LHCN-M2 (cell line): ENCODE measurements at places on chromosomes 2 and 18. TPM values are rescaled to one million over a fixed set of nuclear protein-coding genes. Genes with fewer than 3 reads are reported as not detected.

- peak; percentile 61 for DNase-seq
These were observed 201.1 kb upstream of the FBXO11 start for GRCh38 chr2:48107326-48107925.

LYPD6 gene
- 14.0 and 16.6 TPM in 2 replicates for total RNA-seq

DNA sequence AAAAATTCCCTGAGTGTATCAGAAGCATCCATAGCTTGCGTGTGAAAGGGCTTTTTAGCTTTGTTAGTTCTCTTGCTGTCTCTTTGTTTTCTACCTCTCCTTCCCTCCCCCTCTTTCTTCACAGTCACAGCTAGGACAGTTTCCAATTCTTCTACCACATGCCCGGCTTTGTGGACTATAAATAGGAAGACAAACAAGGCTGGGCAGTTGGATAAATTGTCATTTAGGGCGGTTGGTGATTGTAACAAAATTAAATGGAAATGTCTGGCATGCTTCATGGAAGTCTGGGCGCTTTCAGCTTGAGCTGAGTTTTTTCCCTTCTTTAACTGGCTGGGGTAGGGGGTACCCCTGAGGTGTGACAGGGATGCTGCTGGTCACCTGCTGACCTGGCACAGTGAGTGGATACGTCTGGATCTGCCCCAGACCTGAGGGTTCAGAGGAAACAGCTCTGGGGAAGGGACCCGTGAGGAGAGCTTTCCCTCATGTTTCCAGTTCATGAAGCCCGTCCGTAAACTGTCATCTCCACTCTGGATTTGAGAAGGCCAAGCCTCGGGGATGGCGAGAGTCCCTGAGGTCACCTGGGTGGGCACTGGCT, 29.0 kb upstream of the GIGYF2 start:
- no peak for DNase-seq

TCF23 gene
- total RNA-seq: not detected in 2 replicates

SLC11A1 gene
- total RNA-seq: 0.11 and 0.13 TPM in 2 replicates

GRCh38 chr2:225270861-225271260, 128.6 kb upstream of the NYAP2 start:
- peak; percentile 70 for DNase-seq

TDRD15 gene
- not detected in 2 replicates for total RNA-seq

USP14 gene
- total RNA-seq: 16.9 and 27.9 TPM in 2 replicates

- DNase-seq: no peak
These were observed 84.2 kb downstream of the SLC4A10 start for GRCh38 chr2:161708350-161708975.

DNA sequence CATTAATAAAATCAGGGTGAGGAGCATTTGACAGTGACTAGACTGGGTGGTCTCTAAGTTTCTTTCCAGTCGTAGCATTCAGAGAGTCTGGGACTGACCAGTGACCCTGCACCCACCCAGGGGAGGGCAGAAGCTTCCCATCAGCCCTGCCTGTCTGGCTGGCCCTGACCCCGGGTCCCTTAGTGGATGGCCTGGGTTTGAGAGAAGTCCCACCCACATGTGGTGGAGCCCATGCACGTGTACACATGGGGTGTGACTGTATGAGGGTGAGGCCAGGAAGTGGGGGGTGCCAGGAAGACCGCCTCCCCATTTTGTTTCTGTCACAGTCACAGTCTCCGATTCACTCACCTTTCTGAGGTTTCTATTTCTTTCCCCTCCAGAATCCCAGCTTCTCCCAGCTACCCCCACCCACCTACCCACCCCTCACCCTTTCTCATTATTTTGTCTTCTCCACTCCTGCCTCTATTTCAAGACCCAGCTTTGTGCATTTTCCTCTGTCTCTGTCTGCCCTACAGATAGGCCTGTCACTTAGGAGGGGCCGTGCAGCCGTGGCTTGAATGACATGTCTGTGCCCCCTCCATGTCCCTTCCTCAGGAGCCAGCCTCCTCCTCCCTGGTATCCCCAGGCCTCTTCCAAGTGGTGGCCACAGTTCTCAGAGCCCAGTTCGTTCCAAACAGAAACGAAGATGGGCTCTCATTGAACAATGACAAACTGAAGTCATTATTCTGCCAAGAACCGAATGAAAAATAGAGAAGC, 13.6 kb downstream of the CIB4 start:
- DNase-seq: no peak

VWC2L gene
- under 0.01 TPM in 1 of 2 replicates, not detected in the other for total RNA-seq

DNA sequence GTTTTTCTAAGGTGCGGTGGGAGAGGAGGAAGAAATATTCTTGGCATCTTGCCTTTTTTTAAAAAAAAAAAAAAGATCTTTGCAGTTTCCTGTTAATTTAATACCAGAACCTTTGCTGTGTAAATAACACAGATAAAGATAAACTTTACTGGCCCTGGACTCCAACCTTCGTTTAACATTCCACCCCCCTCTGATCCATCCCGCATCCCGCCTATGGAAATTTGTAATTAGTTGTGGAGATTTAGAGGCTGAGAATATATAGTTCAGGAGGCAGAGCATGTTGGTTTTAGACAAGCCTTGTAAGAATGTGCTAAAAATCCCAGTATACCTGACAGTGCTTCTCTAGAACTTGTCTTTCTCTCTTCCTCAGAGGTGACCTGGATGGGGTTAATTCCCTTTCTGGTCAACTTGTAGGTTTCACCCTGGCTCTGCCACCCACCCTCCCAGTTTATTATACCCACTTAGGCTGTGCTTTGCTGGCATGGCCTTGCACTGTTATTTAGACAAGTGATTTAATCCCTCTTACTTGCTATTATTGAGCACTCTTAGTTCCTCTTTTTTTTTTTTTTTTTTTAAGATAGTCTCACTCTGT, 2.9 kb upstream of the C2orf72 start:
- no peak for DNase-seq

CDKL4 gene
- 0.19 TPM in 1 of 2 replicates, not detected in the other for total RNA-seq

DNA sequence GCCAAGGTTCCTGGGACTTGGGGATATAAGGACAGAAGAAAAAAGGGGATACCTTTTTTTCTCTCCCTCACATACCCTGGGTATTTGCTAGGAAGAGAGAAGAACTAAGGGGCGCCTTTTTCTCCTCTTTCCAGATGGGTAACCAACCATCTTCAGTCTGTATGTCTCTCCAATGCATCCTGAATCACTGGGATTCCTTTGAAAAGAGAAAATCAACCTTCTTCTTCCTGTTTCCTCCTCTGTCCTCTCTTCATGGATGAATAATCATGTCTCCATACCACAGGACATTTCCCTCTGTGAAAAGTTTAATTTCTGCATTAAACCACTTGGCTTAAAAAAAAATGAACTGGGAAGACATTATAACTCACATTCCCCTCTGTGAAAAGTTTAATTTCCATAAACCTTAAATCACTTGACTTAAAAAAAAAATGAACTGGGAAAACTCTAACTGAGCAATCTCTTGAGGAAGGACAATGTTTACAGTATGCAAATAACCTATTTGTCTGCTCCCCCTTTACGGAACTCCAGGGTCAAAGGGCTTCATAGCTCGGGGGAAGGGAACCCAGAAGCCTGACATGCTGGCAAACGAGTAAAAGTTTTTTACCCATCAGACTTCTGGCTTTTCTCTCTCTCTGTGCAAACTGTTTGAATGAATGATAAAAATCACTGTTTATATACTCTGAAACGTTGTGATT, 56.7 kb upstream of the FAM98A start:
- DNase-seq: no peak

GRCh38 chr18:8139127-8139527, 470.1 kb upstream of the RAB12 start:
- peak; percentile 7 for DNase-seq

GRCh38 chr2:8379549-8379948, 302.3 kb upstream of the ID2 start:
- DNase-seq: no peak

- DNase-seq: no peak
These were observed 560 bp upstream of the SKA1 start for GRCh38 chr18:50374220-50374752.

CRACDL gene
- total RNA-seq: not detected in 2 replicates

GRCh38 chr2:112893752-112894151, 17.2 kb upstream of the IL37 start:
- no peak for DNase-seq

AMER3 gene
- total RNA-seq: not detected in 2 replicates

BARD1 gene
- total RNA-seq: 23.2 and 23.5 TPM in 2 replicates

- peak; percentile 67 for DNase-seq
These were observed 4.9 kb downstream of the TANC1 start for GRCh38 chr2:158973116-158973956.

DNA sequence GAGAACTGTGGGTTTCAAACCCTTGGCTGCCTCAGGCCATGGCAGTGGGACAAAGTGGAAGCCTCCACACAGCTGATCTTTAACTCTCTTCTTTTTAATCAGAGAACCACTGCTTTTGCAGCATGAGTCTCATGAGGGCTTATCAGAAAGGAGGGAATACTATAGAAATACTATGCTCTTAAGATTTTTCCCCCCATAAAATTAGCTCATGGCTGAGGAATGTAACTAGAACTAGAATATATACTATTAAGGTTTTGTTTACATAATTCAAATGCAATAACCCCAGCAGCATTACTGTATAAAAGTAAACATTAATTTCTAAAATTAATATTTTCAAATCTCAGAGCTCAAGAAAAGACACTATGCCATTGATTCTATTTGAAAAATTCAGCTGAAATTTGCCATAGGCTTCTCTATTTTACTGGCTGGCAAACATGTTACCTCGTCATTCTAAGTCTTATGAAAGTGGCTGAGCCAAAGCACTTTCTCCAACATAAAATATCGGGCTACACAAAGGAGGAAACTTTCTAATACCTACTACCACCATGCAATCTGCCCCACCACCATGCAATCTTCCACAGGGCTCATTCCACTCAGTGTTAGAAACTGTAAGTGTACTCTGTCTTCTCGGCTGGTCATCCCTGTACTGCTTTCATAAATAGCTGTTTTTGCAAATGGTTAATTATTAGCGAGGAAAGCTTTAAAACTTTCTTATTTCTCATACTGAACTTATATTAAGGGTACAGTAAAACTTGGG, 42.5 kb downstream of the WDR35 start:
- no peak for DNase-seq

CCDC88A gene
- 67.1 and 77.1 TPM in 2 replicates for total RNA-seq

- DNase-seq: peak; percentile 65
These were observed 1241.1 kb upstream of the ZEB2 start for GRCh38 chr2:145760781-145761649.

DNA sequence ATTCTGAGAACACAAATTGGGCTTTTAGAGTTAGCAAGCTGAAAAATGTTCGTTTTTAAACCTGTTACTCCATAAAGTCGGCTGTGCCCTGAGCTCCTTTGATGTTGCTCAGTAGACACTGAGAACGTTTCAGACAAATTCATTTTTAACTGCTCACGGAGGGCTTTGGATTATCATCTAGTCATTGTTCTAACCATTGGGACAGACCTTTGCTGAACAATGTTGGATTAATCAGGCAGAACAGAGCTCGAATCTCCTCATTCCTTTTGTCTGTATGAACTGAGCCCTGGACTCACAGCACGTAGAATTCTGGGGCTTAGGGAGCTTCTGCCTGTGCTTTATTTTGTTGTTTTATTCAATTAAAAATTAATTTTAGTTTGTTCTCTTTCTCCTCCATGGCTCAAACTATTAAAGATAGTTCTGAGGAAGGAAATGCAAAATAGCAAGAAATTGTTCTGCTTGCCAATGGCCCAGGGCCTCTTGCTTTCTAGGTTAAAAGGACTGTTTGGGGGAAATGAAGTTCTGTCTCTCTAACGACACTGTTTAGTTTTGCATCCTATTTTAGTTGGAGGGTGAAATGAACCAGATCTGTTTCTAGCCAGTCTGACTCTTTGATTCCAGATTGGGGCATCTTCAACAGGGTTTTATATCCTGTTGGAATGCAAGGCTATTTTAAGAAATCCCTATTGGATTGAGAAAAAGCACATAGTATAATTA, 114.7 kb upstream of the CXCR4 start:
- no peak for DNase-seq

SMAD4 gene
- total RNA-seq: 87.8 and 97.5 TPM in 2 replicates

GRCh38 chr2:27024812-27025211, 8.0 kb upstream of the TMEM214 start:
- DNase-seq: no peak

DNA sequence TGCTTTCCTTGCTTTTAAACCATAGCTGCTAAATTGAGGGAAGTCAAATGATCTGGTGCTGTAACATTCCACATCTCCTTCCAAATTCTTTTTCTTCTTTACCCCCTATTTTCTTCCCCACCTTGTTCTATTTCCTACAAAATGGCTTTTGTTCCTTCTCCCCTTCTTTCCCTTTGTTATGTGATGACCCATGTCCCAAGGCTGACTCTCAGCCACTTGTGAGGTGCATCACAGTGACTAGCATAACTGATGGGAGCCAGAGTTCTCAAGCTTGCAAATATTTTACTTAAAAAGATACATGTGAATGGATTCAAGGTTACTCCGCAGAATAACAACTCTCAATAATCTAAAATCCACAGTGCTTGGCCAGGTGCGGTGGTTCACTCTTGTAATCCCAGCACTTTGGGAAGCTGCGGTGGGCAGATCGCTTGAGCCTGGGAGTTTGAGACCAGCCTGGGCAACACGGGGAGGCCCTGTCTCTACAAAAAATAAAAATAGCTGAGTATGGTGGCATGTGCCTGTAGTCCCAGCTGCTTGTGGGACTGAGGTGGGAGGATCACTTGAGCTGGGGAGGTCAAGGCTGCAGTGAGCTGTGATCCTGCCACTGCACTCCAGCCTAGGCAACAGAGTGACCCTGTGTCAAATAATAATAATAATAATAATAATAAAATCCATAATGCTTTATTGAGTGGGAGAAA, 100.1 kb upstream of the CERS6 start:
- no peak for DNase-seq

DNA sequence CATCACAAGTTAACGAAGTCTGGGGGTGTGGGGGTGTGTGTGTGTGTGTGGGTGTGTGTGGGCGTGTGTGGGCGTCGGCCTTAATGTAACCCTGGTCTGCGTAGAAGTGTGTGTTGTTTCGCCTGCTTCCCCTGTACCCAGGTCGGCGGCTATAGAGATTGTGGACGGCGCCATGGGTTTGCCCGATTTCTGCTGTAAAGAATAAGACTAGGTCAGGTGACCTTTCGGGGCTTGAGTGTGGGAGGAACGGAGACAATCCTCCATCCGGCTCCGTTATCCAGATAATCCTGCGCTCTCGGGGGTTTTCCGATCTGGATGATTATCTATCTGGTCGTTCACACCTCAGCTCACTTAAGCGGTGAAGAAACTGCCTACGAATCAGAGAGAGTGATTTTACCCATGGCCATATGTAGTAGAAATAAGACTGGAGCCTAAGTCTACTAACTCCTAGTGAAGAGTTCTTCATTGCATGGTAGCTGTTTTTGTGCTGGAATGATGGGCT, 543 bp downstream of the HADHB start:
- peak; percentile 20 for DNase-seq

DNA sequence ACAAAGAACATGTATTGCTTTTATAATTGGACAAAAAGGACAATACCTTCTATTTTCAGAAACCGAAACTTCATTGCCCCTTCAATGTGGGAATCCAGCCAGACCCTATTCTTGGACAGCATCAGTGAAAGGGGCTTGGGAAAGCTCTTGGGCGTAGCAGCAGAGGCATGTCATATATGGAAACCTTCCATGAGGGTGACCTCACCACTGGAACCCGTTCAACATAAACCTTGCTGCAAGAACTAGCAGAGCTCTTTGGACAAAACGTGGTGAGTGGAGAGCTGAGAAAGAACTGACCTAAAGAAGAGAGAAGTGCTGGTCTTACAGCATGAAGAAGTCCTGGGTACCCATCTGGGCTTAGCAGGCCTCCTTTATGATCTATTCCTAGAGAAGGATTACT, 22.7 kb upstream of the ACTG2 start:
- DNase-seq: peak; percentile 69

ANTXR1 gene
- 181 and 209 TPM in 2 replicates for total RNA-seq
